ENCODE measurements at places on chromosomes 12 and 14.

- DNase-seq = peak; percentile 80
These were observed 250.5 kb upstream of the PELI2 start for GRCh38 chr14:55867719-55868118.

DNA sequence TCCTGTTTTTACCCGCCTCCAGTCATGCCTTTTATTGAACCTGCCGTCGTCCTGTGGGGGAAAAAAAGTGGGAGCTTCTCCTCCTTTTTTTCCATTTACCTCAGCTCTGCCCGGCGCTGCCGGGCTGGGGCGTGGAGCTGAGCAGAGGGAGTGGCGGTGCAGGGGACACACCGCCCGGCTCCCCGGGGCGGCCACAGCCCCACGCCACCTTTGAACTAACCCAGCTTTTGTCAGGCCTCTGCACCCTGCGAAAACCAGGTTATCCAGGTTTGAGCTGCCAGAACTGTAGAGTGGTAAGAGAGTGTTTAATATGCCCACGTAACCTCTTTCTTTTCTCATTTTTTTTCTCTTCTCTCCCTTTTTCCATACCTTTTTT is 161.0 kb upstream of the FKBP4 start:
- DNase-seq = no peak

DNA sequence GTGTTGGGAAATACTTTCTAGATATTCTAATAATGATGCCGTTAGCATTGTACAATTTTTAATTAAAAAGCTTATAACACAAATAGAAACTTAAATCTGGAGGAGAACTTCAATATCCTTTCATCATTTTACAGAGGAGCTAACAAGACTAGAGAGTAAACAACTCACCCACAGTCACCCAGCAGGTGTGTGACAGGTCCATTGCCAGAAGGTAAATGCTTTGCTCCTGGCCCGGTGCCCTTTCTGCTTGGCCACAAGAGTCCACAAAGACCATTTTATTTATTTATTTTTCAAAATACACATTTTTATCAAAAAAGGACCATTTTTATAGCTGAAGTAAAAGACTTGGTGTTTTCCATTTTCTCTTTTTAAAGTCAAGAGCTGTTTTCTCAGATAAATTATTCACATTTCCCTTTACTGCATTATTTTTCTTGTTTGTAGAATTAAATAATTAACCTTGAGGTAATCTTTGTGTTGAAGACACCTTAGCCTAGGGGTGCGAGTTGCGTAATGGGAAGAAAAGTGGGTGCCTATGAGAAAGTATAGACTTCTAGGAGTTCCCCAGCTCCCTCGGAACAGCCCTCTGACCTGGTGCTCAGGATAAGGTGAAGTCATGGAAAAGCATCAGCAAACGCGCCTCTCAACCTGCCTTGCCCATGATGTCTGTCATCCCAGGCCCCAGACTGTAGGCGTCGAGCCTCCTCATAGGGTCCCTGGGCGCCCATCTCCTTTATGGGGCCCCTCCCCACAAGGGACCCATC is 26.3 kb upstream of the AMIGO2 start:
- peak; percentile 77 for DNase-seq

DNA sequence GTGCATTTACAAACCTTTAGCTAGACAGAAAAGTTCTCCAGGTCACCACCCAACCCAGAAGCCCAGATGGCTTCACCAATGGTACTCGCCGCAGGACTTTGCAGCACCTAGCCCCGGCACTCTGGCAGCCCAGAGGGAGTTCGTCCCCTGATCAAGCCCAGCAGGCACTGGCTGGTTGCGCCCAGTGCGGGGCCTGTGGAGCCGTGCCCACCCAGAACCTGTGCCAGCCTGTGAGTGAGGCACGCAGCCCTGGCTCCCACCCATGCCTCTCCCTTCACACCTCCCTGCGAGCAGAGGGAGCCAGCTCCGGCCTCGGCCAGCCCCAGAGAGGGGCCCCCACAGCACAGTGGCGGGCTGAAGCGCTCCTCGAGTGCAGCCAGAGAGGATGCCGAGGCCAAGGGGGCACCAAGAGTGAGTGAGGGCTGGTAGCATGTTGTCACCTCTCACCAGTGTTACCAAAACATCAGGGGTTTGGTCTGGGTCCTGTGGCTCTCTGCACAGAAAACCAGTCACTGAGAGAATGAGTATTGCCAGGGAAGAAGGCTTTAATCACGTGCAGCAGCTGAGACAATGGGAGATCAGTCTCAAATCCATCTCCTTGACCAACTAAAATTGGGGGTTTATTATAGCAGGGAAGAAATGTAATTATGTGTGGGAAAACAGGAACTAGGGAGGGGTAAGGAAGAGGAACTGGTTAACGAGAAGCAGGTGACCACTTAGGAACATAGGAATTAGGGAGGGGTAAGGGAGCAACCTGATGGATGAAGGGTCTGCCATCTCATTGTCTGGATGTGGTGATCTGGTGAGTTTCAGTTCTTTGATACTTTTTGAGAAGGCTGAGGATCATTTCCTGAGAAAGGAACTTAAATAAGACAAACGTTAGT is 151.3 kb downstream of the NUBPL start:
- no peak for DNase-seq

DNA sequence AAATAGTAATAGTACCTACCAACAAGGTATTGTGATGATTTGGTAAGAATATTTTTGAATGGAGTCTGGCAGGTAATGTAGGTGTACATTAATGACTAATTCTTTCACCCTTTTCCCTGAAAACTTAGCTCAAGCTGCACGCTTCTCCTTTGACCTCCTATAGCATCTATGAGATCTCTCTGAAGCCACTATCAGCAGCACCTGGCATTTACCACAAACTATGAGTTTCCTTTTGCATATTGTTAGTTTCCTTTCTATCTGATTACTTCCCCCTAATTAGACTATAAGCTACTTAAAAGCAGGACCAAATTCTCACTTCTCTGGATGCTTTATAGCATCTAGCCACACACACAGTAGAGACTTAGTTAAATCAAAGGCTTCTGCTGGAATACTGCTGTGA is 48.1 kb downstream of the SLC8A3 start:
- no peak for DNase-seq

DNA sequence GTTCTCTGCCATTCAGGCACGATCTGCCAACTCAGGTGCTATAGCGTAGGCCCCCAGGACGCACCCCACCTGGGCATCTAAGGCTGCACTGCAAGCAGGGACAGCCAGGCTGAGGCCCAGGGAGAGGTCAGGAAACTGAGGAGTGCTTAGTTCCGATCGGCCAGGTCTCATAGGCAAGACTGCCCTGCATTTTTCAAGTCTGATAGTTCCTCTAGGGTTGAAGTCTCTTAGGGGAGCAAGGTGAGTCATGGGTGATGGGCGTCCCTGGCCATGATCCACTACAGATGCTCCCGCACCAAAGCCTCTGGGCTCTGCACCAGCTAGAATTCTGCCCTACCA is 13.2 kb downstream of the NOPCHAP1 start:
- no peak for DNase-seq

GRCh38 chr14:52018252-52018651 is 28.9 kb downstream of the RTRAF start:
- DNase-seq = no peak

GRCh38 chr14:93997916-93998870 is 1.1 kb downstream of the CCDC197 start:
- no peak for DNase-seq

GRCh38 chr14:104979758-104980610 is 1.8 kb upstream of the AHNAK2 start:
- peak; percentile 82 for DNase-seq

DNA sequence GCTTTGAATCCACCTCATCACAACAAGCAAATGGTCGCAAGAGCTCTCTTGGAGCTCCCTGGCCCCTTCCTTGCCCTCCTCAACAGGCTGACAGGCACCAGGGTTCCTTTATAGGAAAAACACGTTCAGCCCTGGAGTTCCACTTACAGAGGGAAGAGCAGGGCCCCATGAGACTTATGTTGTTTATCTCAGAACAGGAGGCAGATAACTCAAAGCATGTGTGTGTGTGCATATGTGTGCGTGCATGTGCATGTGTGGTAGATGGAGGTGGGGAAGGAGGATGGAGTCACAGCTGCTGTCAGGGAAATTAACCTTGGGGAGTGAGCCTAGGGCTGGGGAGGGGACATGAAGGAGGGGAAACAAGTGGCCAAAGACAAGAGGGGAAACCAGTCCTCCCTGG is 138.1 kb downstream of the DPF3 start:
- DNase-seq = no peak

DNA sequence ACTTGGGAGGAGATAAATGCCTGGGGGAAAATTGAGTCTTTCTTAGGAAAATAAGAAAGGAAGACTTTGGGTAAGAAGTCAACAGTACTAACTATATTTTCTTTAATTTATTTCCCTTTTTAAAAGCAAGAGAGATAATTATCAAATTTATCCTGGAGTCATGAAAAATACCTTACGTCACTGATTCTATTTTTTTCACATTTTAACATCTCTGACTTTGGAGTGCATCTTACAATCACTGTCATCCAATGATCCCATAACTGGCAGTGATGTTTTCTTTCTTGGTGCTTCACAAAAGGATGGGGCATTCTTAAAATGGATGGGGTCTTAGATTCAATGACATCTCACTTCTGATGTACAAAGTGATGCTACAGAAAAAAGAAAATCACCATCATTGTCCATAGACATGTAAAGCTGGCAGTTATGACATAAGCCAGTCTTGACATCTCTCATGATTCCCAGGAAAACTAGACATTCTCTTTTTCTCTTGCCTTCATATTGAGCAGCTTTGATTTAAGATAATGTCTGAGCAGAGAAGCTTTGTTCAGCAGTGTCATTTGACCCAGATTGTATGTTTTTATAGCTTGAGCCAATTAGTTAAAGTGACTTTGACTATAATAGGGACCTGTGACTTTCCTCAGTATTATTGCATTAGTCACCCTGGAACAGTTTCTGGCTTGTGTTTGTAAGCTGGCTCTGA is 236.2 kb downstream of the EGLN3 start:
- peak; percentile 43 for DNase-seq

DNA sequence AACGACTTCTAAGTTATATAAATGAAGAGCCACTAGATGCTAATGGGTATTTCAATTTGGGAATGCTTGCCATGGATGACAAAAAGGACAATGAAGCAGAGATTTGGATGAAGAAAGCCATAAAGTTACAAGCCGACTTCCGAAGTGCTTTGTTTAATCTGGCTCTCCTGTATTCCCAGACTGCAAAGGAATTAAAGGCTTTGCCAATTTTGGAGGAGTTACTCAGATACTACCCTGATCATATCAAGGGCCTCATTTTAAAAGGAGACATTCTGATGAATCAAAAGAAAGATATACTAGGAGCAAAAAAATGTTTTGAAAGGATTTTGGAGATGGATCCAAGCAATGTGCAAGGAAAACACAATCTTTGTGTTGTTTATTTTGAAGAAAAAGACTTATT is 52.8 kb downstream of the TMTC3 start:
- no peak for DNase-seq

- DNase-seq = no peak
These were observed 35.5 kb downstream of the RGS6 start for GRCh38 chr14:71967704-71968103.

GRCh38 chr12:124423761-124424515 is 129.0 kb downstream of the RFLNA start:
- no peak for DNase-seq

DNA sequence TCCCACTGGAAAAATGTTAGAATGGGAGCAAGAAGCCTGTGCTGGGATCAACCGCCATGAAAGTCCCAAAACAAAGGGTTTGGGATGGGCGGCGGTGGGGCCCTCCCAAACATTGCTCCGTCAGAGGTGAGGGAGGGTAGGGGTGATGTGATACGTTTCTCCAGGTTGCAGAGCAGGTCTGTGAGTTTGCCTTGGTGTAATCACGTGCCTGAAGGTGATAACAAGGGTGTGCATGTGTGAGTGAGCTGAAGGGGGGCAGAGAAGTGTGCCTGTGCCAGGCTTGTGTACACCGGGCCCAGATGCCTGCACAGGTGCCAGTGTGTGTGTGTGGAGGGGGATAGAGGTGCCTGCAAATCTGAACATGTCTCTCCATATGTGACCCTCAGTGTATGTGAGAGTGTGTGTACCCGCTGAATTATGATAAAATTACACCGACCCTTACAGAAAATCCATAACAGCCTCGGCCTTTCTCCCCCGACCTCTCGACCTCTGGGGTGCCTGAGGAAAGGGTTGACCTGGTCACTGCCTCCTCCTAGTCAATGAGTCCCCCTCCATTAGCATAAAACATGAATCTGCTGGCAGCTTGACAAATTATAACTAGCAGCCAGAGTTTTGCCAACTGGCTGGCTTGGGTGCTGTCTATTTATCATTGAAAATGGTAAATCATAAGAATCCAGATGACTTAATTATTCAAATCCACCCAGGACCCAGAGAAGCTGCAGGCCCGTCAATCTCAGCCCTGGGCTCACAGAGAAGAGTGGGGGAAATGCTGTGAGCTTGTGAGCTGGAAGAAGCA is 55.6 kb downstream of the SMUG1 start:
- no peak for DNase-seq

GRCh38 chr14:104445086-104445485 is 134.5 kb upstream of the C14orf180 start:
- no peak for DNase-seq

GRCh38 chr14:95452176-95452892 is 64.1 kb downstream of the SYNE3 start:
- DNase-seq = peak; percentile 25

- no peak for DNase-seq
These were observed 156.9 kb downstream of the CAND1 start for GRCh38 chr12:67426067-67426466.
